ENCODE measurements at places on chromosomes 4 and X.

DNA sequence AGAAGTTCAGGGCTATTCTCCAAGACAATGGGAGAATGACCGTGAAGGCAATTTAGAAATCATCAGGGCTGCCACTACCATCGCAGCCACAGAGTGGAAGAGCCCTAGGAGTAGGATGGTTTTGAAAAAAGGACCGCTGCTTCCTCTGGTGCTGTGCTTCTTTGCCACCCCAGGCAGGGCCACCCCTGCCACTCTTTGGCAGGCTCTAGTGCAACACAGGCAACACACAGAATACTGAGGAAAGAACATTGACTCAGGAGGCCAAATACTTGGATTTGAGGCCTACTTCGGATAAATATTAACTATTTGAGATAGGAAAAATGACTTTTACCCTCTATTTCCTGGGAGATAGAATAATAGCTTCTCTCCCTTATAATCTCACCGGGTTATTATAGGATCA, 228.9 kb upstream of the BOD1L1 start:
- DNase-seq, result no peak

DNA sequence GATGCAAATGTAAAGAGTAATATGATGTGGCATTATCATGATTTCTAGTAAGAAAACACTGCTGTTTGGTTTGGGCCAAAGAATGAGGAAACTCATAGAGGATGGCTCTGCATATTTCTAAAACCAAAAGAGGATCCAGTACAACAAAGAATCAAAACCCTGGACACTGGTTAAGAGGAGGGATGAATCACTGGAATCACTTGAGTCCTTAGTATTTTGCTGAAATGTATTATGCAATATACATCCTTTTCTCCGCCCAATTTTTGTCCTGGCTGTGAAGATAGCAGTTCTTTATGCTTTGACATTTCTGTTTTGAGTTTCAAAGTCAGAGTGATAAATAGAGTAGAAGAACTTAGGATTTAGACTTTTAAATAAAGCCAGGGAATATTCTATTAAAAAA, 345.9 kb downstream of the PACRGL start:
- DNase-seq, result no peak

- DNase-seq, result no peak
Measured at GRCh38 chrX:146433771-146434170, 375.8 kb upstream of the CXorf51B start.

DNA sequence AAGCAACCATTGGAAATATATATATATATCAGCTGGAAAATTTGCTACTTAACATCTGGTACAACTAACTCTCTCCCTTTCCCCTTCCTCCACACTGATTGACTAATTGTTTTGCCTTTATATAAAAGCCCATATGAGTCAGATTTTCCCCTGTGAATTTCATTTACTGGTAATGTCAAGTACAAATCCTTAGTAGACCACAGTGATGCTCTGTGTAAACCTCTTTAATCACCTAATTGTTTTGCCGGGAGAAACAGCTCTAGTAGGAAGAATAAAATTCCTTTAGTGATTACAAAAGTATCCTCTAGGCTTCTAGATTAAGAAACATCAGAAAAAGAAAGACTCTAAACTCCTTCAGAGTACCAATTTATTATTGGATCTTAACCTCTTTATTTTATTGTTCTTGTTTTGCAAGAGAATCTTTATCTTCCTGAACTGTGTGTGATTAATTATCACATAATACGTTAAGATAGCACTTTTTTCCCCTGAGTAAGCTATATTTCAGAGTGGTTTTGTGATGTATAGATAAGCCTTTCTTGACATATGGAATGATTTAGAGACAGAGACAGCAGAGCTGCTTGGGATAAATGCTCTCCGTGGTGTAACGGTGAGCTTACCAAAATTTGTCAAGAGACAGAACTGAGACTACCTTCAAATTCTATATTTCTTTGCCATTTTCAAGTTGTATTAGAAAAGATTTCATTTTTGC, 1606.4 kb upstream of the TENM3 start:
- DNase-seq, result no peak

GRCh38 chrX:19852014-19853005, 35.1 kb downstream of the SH3KBP1 start:
- DNase-seq, result no peak

DNA sequence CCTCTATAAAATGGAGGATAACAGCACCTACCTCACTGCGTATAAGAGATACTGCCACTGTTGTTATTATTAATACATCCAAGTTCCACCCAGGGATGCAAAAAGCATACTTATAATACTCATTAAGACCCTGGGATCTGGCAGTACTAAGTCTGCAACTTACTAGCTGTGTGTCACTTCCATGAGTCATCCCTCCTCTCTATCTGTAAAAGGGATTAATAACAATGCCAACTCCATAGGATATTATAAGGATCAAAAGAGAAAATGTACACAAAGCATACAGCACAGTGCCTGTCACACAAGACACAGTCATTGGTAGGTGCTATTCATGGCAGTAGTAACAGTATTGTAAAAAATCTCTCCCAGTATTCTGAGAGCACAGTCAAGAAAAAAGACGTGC, 216.7 kb downstream of the HS6ST2 start:
- DNase-seq, result no peak

- DNase-seq, result no peak
Measured at GRCh38 chr4:47570816-47571215, 85.7 kb downstream of the ATP10D start.
